ENCODE measurements at places on chromosomes 5 and 9.

- DNase-seq: no peak
Observed at GRCh38 chr9:117184173-117184572, 230.7 kb downstream of the ASTN2 start.

DNA sequence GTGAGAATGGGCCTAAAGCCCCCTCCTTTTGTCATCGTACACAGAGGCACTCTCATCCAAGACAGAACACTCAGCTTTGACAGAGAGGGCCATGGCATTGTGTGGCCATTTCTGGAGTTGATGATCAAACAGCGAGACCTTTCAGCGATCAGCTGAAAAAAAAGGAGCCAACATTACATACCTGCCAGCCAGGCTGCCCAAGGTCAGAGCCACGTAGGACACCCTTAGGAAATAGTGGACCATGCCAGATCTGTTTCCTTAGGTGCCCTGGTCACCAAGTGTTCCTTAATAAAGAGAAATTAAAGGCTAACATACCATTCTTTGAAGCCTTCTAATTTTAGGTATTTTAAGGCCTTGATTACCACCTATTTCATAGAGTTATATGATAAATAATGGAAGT lies 105.5 kb upstream of the PRLR start:
- no peak for DNase-seq

DNA sequence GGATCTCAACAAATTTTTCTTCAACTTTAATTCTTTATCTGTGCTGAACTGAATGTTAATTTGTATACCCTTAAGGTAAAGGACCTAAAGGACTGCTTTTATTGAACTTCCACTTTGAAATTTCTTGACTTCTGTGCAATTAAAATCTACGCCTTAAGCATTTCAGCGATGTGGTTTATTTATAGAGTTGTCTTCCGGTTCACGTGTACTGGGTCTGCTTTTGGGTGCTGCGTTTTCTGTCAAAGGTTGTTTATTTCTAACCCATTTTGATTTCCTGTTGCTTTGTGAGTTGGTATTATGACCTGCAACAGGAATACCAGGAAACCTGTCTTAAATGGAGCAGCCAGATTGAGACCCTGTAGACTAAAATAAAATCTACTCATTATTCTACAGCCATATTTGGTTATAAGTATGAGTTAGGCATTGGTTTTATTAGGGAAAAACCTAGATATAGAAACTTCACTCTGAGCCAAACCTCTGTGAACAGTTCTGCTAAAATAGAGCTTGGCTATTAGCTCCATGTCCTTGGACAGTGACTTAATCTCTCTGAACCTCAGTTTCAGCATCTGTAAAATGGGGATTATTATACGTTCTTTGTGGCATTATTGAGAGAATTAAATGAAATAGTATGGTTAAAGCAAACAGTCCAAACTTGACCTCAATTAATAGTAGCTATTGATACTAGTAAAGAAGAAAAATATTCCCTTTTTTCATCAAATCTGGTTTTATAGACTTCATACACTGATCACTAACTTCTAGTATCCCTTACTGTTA lies 3.5 kb downstream of the MRRF start:
- no peak for DNase-seq

DNA sequence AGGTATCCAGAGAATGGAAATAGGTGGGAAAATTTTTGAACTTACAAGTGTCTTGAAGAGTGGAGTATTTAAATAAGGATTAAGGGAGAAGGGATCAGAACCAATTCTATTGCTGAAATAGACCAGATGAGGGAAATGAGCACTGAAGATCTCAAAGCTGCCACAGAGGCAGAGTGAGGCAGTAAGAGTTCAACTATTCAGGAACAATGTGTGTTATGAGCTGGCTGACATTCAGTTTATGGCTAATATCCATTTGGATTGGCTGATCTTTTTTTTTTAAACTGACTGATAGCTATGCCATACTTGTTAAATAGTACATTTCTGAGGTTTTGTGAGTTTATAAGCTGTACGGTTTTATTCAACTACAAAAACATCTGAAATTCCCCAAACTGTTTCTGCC lies 95.3 kb upstream of the GNA14 start:
- DNase-seq: no peak

- DNase-seq: no peak
Observed at GRCh38 chr9:35649431-35650340, 1.0 kb downstream of the SIT1 start.

DNA sequence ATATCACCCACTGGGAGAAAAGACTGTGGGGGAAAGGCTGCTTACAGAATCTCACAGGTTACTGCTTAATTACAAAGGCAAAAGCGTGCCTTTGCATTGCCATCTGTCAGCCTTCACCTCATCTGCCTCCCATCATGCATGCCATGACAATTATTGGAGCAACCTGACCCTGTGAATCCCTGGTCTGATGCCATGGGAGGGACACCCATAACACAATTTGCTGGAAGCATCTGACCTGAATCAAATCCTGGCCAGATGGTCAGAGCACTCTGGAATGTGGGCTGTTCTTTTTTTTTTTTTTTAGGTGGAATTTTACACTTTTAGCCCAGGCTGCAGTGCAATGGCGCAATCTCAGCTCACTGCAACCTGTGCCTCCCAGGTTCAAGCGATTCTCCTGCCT lies 11.6 kb upstream of the RETREG1 start:
- DNase-seq: no peak

GRCh38 chr5:167945542-167946384 lies 345.7 kb upstream of the WWC1 start:
- no peak for DNase-seq

Measured in tibial nerve (tissue), 4 donors.